ENCODE measurements at places on chromosomes 7 and 10. TPM values are rescaled to one million over a fixed set of nuclear protein-coding genes. Genes with fewer than 3 reads are reported as not detected.

The CD36 gene
- not detected for total RNA-seq

DNA sequence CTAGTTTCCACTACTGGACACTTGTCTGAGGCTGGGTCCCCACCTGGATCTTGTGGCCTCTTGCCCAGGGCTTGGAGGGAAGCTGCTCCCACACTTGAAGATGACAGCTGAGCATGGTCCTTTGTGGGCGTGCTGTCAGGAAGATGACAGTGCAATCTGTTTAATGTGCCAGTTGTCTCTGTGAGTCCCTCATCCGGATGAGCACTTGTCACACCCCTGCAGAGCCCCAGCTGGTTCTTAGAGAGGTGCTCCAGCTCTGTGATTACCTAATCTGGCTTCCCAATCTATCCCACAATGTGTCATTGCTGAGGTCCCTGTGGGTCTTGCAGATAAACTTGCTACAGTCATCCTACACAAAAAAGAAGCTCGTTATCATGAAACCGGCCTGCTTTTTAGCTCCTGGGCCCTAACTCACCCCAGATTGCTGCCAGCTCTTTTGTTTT lies 34.8 kb upstream of the CCSER2 start:
- H3K27me3 ChIP-seq = peaks cover 15% of the 10 kb centered on the region
- no peaks in the 10 kb centered on the region for H3K36me3 ChIP-seq
- peak overlapping the region; percentile 33 for H3K27ac ChIP-seq
- DNase-seq = peak; percentile 11
- no peak overlapping the region for H3K4me3 ChIP-seq
- H3K4me1 ChIP-seq = peaks cover 22% of the 10 kb centered on the region

GRCh38 chr10:28761084-28761846 lies 83.9 kb downstream of the BAMBI start:
- no peaks in the 10 kb centered on the region for H3K36me3 ChIP-seq
- no peaks in the 10 kb centered on the region for H3K4me1 ChIP-seq
- H3K27ac ChIP-seq = no peak overlapping the region
- H3K4me3 ChIP-seq = no peak overlapping the region
- DNase-seq = no peak
- peaks cover 2% of the 10 kb centered on the region for H3K27me3 ChIP-seq

DNA sequence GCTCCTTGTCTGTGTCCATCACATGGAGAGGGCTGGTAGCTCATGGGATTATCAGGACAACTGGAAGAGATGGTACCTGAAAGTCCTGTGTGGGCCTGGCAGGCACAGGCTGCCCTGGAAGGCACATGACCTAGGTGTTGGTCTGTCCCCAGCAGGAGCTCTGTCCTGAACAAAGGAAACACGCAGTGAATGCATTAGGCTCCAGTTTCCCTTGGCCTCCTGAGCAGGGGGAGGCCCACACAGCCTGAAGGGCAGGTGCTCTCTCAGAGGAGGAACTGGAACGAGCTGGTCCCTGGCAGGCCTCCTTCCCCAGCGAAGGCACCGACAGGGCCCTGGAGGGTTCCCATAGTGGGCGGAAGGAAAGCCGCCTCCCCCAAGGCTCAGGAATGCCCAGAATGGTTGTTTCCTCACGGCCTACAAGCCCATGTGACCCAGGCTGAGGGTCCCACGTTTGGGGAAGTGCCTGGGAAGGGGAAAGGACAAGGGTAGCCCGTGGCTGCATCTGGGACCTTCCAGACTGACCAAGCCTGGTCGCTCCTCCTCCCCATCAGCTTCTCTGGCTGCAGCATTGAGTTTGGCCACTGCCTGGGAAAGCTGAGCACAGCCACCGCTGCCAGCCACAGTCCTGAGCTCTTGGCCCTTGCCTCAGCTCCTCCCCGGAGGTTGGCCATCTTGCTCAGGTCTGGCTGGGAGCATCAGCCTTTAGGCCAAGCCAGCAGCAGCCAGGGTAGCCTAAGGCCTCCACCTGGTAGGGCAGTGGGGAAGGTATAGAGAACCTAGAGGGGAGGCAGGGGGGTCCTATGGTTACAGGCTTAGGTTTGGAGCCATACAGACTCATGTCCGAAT lies 21.8 kb downstream of the CXCL12 start:
- no peak overlapping the region for H3K27ac ChIP-seq
- H3K4me3 ChIP-seq = no peak overlapping the region
- no peak for DNase-seq
- peaks cover 2% of the 10 kb centered on the region for H3K27me3 ChIP-seq
- no peaks in the 10 kb centered on the region for H3K4me1 ChIP-seq
- no peaks in the 10 kb centered on the region for H3K36me3 ChIP-seq

DNA sequence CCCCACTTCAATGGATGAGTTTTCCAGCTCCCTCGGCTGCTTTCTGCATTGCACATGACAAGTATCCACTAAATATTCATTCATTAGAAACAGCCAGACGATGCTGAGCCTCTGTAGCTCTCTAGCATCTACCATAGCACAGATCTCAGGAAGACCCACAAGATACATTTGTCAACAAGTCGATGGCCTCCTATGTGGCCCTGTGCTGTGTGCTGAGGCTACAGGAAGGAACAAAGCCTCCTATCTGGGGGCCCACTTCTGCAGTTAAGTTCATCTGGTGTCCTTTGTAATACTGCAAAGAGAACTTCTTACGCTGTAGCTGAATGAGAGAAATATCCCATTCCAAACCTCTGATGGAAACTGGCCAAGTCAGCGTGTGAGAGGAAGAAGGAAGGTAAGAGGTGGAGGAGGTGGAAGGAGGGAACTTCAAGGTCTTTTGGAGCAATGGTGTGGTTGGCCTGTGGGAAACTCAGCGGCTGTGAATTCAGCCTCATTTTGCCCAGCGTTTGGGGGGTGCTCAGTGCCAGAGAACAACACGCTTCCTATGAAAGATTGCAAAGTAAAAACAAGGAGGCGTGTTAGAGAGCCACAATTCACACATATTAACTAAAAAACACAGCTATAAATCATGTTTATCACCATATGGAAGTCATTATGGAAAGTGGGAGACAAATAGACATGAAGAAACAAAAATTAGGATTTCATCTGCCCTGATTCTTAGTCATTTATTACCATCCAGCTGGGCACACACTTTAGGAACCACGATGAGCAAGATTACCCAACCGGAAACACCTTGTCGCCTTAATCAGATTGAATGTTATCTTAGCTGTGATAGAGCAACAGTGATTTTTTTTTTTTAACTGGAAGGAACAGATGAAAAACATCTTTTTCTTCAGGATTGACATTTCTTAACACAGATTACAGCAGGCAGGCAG lies 62.2 kb upstream of the USP6NL start:
- peaks cover 14% of the 10 kb centered on the region for H3K4me1 ChIP-seq
- no peak for DNase-seq
- no peak overlapping the region for H3K4me3 ChIP-seq
- H3K36me3 ChIP-seq = no peaks in the 10 kb centered on the region
- no peak overlapping the region for H3K27ac ChIP-seq

DNA sequence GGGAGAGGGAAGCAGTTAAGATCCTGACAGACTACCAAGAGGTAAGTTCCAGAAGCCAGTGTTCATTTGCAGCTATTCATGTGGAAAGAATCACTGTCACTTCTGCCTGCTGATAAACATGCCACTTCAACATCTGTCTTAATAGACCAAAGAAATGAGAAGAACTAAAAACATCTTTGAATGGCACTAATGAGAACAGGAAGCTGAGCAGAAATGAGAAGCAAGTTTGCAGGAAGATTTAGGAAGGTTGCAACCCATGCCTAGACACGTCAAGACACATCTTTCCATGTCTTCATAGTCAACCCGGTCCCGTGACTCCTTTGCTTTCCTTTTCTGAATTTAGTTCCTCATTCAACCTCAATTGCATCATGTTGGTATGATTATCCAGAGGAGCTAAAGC lies 180.0 kb downstream of the PDE1C start:
- DNase-seq = no peak
- no peaks in the 10 kb centered on the region for H3K4me1 ChIP-seq
- no peaks in the 10 kb centered on the region for H3K27me3 ChIP-seq
- no peaks in the 10 kb centered on the region for H3K36me3 ChIP-seq

The CCNY gene
- 71.0 TPM for total RNA-seq

The SNCG gene
- 0.56 TPM for total RNA-seq

GRCh38 chr10:86684331-86685097 lies 16.2 kb downstream of the LDB3 start:
- no peak for DNase-seq
- H3K36me3 ChIP-seq = no peaks in the 10 kb centered on the region
- H3K27me3 ChIP-seq = peaks cover 4% of the 10 kb centered on the region
- no peaks in the 10 kb centered on the region for H3K4me1 ChIP-seq
- H3K27ac ChIP-seq = no peak overlapping the region

DNA sequence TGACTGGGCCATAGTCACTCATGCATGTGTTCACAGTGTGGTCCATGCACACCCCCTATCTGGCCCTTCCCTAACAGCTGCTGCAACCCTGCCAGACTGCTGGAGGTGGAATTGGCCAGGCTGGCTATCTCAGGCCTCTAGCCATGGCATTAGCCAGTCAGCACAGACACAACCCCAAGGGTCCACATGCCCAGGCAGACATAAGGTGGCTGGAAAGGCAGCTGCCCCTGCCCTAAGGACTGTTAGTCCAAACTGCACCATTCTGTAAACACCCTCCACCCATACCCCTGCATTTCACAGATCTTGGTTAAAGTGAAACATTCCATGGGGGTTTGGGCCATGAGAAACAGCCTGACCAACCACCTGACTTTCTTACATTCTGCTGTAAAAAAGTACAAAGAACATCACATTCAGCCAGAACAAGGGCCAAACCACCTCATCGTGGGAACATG lies 137.4 kb upstream of the KCNMA1 start:
- H3K27ac ChIP-seq = no peak overlapping the region
- H3K4me1 ChIP-seq = no peaks in the 10 kb centered on the region
- H3K4me3 ChIP-seq = no peak overlapping the region
- no peaks in the 10 kb centered on the region for H3K36me3 ChIP-seq

DNA sequence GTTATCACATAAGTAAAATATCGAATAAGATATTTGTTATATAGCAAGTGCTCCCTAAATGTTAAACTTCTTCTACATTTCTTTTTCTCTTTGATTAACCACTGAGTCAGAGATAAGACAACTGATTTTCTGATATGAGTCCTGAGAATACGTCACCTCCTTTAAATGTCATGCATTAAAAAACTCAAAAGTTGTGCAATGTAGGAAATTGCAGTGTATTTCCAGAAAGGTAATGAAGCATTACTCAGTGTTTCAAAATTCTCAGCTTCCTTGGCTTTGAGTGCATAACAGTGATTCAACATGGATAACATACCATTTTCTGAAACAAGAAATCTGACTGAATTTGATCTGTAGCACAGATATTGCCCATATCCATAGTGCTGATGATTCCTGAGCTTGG lies 155.8 kb downstream of the BMPER start:
- H3K27ac ChIP-seq = no peak overlapping the region
- H3K4me1 ChIP-seq = no peaks in the 10 kb centered on the region
- no peaks in the 10 kb centered on the region for H3K36me3 ChIP-seq
- no peaks in the 10 kb centered on the region for H3K27me3 ChIP-seq
- no peak for DNase-seq

DNA sequence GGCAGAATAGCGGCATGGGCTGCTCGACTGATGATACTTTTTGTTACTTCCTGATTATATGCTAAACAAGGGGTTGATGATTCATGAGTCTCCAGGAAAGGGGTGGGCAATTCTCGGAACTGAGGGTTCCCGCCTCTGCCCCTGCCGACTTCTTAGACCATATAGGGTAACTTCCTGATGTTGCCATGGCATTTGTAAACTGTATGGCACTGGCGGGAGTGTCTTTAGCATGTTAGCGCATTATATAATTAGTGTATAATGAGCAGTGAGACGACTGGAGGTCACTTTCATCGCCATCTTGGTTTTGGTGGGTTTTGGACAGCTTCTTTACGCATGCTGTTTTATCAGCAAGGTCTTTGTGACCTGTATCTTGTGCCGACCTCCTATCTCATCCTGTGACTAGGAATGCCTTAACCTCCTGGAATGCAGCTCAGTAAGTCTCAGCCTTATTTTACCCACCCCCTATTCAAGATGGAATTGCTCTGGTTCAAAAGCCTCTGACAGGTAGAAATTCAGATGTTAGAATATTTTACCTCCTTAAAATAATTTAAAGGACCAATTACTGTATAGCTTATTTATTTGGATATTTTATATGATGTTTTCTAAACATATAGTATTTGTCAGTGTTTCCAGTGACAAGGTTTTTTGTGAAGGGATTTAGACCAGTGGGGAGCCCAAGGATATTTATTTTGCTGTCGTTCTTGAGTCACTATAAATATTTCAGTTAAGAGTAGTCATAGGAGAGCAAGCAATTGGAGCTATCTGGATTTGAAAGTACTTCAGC lies 90.1 kb upstream of the PIK3CG start:
- H3K27ac ChIP-seq = no peak overlapping the region
- DNase-seq = no peak
- no peaks in the 10 kb centered on the region for H3K27me3 ChIP-seq
- no peak overlapping the region for H3K4me3 ChIP-seq
- H3K36me3 ChIP-seq = peaks cover 7% of the 10 kb centered on the region

DNA sequence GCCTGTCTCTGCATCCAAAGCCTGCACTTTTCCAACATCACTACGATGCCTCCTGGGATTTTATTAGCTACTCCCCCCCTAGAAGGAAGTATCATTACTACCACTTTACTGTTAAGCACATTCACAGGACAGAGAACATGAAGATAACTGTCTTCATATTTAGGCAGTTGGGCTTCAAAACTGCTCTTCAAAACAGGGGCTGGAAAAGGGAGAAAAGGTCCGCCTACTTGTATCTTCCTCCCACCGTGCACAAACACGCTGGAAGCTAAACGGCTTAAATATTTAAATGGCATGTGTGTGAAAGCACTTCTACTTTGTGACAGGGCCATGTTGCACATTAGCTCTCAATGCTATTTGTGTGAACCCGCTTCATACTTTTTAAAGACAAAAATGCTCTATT lies 999 bp downstream of the ITIH5 start:
- peaks cover 12% of the 10 kb centered on the region for H3K4me1 ChIP-seq
- DNase-seq = no peak
- no peaks in the 10 kb centered on the region for H3K36me3 ChIP-seq
- no peak overlapping the region for H3K27ac ChIP-seq
- peak overlapping the region; percentile 42 for H3K4me3 ChIP-seq

- no peak for DNase-seq
- H3K4me3 ChIP-seq = no peak overlapping the region
- H3K27ac ChIP-seq = no peak overlapping the region
- H3K27me3 ChIP-seq = peaks cover 5% of the 10 kb centered on the region
Measured at GRCh38 chr10:43746906-43747305, 98.2 kb upstream of the ZNF32 start.

The FAM25C gene
- total RNA-seq = not detected

DNA sequence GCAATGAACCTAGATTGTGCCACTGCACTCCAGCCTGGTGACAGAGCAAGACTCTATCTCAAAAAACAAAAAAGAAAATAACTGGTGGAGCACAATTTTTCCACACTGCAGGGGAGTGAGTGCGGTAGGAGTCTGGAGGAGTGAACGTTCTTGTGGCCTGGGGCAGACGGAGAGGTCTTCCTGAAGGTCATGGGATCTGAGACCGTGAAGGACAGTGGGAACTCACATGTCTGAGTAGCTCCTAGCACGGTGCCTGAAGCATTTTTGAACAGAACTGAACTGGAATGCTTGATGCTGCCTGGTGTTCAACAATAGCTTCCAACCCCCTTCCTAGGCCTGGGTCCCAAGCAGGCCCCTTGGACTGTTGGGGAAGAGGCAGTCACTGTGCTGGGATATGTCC lies 84.3 kb upstream of the PODXL start:
- no peaks in the 10 kb centered on the region for H3K27me3 ChIP-seq
- no peak overlapping the region for H3K4me3 ChIP-seq
- no peak overlapping the region for H3K27ac ChIP-seq
